Mucosa of descending colon (tissue), 3 donors: ENCODE measurements at places on chromosomes 2 and 18. TPM values are rescaled to one million over a fixed set of nuclear protein-coding genes. Genes with fewer than 3 reads are reported as not detected.

DNA sequence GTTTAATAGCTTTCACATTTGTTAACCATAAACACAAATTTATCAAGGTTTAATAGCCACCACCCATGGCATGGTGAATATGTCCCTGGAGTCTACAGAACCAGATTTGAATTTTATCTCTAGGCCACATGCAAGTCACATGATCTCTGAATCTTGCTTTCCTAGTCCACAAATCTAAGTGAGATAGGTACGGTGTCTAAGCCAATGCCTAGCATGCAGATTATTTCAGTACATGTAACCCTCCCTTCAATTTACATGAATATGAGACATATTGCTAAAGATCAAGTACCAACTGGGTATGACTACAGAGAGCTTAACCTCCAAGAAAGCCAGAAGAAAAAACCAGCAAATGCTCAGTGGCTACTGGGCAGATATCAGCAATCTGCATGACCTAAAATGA, 10.0 kb downstream of the ZNF24 start:
- no peak for DNase-seq

DNA sequence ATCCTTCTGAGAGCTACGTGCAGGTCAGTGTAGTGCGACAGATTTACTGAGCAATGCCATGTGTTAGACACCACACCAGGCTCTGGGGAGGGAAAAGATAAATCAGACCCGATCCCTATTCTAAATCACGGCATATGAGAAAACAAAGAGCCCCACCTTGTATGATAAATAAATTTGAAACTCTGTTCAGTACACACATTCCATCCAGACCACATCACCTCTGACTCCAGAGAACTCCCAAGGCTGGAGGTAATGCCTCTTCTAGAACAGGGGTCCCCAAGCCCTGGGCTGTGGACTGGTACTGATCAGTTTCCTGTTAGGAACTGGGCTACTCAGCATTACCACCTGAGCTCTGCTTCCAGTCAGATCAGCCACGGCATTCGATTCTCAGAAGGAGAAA, 77.3 kb downstream of the QPCT start:
- DNase-seq, result no peak

- peak; percentile 21 for DNase-seq
These were observed 409.0 kb downstream of the LPIN1 start for GRCh38 chr2:12155303-12156051.

Gene WNT10A
- total RNA-seq, result 1.1 TPM

GRCh38 chr2:43418680-43419079, 177.2 kb downstream of the THADA start:
- no peak for DNase-seq

Gene ARHGEF33
- 0.29 TPM for total RNA-seq

Gene EPB41L5
- 27.8 TPM for total RNA-seq

DNA sequence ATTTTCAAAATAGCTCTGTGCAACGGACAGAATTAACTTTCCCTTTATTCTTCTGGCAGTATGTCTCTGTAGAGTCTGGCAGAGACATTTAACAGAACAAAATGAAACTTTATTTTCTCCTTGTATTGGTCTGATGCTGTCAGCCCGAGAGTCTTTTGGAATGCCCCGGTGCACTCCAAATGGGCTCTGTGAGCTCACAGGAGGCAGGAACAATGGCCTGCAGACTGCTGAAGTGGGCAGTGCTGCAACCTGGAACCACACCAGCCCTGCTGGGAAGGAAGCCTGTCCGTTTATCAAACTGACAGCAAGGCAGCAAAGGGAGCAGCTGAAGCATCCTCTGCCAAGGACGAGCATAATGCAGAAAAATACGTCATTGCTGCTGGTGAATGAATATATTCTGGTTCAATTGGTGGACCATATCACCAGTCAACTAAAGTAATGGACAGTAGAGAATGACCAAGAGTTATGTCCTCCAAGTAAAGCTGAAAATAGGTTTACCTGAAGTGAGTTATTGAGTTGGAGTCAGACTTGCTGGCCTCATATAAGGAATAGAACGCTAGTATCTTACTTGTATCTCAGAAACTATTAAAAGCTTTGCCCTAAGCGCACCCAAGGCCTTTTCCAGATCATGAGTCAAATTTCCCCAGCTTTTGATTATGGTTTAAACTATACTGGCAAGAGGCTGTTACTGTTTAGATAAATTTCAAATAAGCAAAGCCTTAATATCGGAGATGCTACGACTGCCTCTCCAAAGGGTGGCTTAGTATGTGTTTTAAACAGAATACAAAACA, 207.6 kb upstream of the TANK start:
- DNase-seq, result peak; percentile 56

Gene SEPTIN10
- total RNA-seq, result 79.3 TPM

DNA sequence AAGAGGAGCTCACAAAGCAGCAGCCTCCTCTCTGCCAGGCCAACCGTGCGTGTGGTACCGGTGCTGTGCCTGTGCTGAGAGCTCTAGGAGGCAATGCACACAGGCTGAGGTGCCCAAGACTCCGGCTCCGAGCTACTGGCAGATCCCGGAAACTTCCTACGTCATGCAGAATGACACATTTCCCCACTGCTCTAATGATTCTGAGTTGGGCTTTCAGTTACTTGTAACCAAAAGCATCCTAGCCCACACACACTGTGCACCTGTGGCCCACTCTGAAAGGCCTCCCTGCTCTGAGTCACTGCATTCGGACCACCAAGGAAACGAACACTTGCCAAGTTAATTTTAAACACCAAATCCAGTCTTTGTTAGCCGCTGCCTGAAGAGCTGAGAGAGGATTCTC, 9.3 kb upstream of the RNU4ATAC start:
- no peak for DNase-seq

DNA sequence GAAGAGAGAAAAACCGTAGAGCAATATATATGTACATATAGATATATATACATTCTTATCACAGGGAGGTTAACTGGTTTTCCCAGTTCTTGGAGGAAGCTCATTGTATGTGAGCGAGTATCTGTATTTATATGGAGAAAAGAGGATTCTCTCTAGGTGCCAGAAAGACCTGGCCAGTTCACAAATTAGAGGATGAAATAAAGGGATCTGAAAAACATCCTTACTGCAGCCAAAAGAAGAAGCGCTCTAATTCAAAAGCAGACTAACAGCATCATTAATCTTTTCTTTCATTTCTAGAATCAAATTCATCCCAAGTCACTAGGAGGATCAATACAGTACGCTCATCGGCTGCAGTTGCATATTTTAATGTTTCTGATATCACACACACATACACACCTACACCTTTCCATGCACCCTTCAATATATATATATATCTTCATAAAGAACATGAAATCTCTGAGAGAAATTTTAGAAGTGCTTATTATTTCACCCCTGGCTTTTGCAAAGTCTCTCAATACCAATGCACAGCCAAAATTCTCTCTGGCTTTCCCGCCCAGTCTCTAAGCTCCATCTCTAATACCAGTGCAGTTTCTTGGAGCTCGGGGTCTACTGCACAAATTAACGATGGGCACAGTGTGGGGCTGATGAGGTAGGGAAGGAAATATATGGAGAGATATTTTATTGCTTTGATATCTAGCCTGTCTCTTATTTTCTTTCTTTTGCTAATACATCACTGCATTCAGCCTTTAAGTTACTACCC, 731 bp downstream of the NRXN1 start:
- DNase-seq, result no peak

Gene LYG2
- not detected for total RNA-seq

- DNase-seq, result no peak
These were observed 14.9 kb upstream of the ITM2C start for GRCh38 chr2:230849633-230850357.

- DNase-seq, result no peak
These were observed 634.6 kb upstream of the SLC39A10 start for GRCh38 chr2:195022508-195022830.

Gene MAL
- 2.8 TPM for total RNA-seq

DNA sequence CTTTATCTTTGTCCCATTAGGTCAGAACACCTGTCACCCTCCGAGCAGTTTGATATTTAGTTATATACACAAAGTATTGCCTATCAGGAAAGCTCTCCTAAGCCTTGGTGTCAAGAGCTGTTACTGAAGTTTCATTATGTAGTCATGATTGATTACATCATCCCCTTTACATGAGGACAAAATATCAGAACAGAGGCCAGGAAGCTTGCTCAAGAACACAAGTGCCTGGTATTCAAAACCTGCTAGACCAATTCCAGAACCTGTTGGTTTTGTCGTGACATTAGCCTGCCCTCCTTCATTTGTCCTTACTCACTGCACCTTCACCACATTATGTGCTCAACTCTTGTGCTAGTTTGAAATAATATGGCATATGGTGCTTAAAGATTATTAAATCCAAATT, 377.1 kb downstream of the CDH19 start:
- no peak for DNase-seq

GRCh38 chr2:69997015-69997830, 35.8 kb upstream of the ASPRV1 start:
- peak; percentile 26 for DNase-seq

DNA sequence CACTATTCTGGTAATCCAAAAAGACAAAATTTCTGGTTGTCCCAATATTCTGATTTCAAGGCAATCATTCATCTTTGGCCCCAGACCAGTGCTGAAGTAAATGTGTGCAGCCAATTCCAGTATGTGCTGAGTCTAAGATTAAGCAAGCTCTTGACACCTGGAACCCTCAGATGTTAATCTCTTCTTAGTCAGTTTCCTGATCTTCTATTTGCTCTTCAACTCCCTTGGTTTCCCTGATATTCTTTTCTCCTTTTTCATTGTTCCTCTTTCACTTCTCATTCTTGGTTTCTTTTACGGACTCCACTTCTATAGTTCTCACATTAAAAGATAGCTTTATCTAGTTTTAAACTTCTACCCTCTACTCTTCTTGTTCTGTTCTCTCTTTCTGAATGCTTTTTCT, 445.7 kb upstream of the FANCL start:
- DNase-seq, result no peak

Gene UCN
- 0.52 TPM for total RNA-seq

DNA sequence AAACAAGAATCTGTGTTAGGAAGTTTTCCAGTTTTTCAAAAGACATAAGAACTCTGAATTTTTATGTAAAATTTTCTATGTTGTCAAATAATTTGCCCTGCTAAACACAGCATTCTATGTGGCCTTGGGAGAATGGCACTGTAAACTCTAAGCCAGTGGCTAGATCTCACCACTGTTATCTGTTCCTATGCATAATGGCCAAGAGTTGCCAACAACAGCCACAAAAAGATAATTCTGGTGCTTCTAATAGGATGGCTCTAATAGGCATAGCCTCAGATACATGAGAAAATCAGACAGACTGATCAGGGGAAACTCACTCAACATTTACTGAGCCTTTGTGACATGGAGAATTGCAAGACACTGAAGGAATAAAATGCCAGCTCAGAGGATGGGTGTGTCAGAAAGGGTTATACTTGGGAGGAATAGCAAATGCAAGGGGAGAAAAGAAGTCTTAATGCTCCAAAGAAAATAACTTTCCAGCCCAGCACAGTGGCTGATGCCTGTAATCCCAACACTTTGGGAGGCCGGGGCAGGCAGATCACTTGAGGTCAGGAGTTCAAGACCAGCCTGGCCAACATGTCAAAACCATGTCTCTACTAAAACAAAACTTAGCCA, 63.7 kb downstream of the COBLL1 start:
- DNase-seq, result no peak

Gene KCNIP3
- total RNA-seq, result 3.0 TPM

- no peak for DNase-seq
These were observed 517.7 kb upstream of the MYT1L start for GRCh38 chr2:2848621-2849333.
